Activated naive CD8-positive, alpha-beta T cell treated with anti-CD3 and anti-CD28 coated beads, Interleukin-2, amount 10 ng/mL, durations not matched to agents 7 days and 5 days (primary cell): ENCODE measurements at places on chromosomes 1 and 21. TPM values are rescaled to one million over a fixed set of nuclear protein-coding genes. Genes with fewer than 3 reads are reported as not detected.

- no peak for DNase-seq
Measured at GRCh38 chr1:61604684-61605083, 120.3 kb downstream of the TM2D1 start.

DNA sequence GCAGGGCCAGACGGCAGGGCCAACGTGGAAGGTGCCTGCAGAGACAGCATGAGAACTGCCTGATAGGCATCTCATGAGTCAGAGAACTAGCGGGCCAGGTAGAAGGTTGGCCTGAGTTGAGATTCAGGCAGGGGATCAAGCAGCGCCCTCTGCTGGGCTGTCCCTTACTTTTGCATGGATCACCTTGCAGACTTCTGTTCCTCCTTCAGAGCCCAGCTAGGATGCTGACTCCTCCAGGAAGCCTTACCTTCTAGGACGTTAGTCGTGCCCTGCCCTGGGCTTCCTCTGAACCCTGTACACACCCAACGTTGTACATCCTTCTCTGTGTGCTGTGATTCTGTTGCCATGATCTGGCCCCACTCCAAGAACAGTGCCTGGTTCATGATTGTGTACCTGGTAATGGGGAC is 231.3 kb upstream of the VAMP3 start:
- DNase-seq, result no peak

DNA sequence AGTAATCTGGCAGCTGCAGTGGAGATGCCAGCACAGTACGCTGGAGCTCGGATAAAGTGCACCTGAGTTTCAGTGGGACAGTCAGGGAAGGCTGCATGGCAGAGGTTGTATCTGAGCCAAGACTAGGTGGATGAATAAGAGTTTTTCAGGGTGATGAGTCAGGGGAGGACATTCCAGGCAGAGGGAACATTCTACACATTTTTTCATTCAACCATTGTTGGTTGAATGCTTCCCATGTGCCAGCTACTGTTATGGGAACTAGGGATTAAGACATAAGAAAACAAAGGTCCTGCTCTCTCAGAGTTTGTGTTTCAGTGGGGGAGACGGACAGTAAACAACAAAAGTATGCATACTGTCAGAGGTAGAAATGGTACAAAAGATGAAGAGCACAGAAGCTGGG is 5.2 kb downstream of the LEPR start:
- DNase-seq, result no peak

DNA sequence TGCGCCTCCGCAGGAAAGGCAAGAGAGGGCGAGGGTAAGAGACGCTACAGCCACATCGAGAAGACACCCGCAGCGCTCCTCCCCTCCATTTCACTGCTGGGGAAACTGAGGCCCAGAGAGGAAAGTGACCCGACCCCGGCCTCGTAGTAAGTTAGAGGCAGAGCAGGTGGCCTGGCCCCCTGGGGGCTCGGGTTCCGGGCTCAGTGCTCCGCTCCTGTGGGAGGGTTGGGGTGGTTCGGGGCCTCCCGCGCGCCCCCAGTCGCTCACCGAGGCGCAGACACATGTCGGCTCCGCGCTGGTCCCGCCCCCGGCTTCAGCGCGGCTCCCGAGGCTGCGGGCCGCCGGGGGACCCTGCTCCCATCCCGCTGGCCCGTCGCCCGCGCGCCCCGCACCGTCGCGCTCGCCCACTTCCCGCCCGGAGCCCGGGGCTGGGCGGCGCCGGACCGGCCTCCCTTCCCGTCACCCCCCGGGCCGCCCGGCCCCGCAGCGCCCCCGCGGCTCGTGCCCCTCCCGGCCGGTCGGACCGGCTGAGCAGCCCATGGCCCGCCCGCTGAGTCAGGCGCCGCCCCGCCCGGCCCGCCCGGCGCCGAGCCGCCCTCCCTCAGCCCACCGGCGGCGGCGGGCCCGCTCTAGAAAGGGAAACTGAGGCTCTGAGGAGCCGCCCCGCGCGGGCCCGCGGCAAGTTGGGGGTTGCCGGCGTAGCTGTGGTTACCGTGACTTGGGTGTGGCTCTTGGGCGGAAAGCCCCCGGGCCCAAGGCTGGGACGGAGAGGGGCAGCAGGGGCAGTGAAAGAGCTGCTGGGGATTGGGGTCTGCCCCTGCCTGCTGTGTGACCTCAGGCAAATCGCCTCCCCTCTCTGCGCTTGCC is at the start of gene TMEM54:
TSS of gene TMEM54 (minus strand) at position 434 of the 867 bp plus-strand sequence. CDS start at position 283, 151 bp downstream.
- DNase-seq, result peak; percentile 45

DNA sequence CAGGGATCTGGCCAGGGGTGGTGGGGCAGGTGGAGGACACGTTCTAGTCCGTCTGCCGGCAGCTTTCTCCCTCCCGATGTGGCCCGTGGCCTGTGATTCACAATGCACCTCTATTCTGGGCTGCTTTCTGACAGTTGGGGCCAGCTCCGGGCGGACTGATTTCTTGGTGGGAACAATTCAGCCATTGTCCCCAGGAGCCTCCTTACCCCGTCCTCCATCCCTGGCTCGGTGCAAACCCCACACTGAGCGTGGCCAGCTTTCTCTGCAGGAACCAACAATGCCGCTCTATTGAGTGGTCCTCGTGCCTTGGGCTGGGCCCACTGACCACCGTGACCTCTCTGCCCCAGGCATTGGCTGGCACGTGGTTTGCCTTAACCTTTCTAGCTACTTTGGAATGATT is 29.7 kb downstream of the PADI2 start:
- DNase-seq, result no peak

DNA sequence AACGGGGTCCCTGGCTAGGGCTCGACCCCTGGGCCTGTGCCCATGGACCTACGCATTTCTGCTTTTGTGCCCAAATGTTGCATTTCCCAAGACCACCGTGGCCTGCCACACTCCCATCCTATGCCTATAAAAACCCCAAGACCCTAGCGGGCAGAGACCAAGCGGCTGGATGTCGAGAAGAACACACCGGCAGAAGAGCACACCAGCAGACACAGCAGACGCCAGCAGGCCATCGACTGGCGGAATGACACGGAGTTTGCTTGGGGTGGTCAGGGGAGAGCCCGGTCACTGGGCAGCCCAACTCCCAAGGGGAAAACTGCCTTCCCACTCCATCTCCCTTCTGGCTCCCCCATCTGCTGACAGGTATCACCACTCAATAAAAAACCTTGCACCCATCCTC is 4.4 kb downstream of the TCP10L start:
- DNase-seq, result no peak

DNA sequence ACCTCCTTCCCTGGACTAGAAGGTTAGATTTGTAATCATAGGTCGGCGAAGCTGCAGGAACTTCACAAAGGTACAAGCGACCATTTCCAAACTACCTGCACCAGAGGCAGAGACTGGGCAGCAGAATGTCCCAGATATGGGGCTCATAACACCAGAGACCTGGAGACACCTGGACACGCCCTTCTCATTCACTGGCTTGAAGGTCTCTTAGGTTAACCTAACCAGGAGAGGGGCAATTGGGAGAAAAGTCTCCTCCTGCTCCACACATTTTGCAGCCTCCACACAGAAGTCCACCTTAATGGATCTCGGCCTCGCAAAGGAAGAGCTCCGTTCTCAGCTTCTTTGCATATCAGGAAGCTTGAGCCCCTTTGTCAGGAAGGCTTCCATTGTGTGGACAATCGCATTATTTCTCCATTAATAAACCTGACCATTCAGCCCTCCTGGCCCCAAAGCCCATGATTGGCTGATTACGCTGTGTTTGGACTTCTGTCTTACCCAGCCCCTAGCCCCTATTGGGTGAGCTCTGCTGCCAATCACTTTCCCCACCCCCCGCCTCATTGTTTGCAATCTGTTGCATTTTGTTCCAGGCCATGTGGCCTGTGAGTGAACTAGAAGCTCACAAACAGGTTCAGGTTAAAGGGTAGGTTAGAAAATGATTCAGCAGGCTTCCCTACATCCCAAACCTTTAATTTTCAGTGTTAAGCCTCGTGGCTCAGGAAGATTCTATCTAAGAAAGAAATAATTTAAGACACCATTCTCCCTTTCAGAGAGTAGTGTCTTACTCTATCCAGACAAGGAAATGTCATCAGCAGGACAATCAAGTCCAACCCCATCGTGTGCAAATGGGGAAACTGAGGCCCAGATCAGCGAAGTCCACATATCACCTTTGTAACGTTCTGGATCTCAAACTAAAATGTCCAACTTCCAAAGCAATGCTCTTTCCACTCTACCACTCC is 2.8 kb downstream of the MYCL start:
- no peak for DNase-seq

DNA sequence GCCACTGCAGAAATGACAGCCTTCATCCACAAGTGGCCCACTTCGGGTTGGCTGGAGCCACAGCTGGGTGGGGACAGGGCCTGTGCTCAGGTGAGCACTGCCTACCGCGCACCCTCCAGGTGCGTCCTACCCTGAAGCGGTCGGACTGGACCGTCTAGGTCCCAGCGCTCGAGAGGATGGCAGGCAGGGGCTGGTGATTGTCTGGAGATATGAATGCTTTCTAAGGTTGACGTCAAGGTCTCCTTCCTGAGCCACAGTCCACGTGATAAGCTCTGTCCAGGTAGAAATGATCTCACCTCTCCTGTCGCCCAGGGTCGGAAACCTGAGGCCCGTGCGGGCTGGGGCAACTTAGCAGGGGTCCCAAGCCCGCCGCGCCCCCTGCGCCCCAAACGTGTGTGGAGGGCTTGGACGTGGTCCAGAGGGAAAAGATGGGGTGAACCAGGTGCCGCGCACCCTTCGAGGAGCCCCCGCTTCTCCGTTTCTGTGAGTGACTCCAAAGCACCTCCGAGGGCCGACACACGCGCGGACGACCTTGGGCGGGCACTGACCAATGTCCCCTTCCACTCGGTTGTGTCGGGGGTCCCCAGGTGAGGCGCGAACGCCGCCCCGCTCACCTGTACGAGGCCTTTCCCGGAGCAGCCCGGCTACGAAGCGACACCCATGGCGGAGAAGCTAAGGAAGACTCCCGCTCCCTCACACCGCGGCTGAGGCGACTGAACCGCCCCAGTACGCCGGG is 853 bp upstream of the DOP1B start:
- no peak for DNase-seq

DNA sequence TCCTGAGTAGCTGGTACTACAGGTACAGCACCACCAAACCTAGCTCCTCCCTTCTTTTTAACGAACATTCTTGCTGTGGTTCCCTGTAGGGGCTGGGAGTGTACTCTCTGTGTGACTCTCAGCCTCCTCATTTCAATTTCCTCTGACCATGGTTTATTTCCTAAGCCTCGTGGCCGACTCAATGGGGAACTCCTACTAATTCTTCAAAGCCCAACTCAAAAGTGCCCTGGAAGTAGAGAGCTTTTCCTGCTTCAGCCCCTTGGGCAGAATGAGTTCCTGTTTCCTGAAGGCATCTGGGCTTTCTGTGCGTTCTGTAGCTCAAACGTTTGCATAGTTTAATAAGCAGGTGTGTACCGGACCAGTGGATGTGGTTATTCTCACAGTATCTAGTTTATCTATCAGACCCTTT is 70.9 kb upstream of the ACOT11 start:
- DNase-seq, result no peak

GRCh38 chr1:9689971-9690381 is 38.4 kb downstream of the PIK3CD start:
- peak; percentile 49 for DNase-seq

Gene RAB42
- 0.79 TPM for total RNA-seq

Gene TNFRSF4
- 3.1 TPM for total RNA-seq

Gene PTGER3
- 0.71 TPM for total RNA-seq

Gene NBPF9
- total RNA-seq, result 16.7 TPM

Gene CDKN2C
- total RNA-seq, result 62.9 TPM
